ENCODE measurements at places on chromosomes 4 and X.

DNA sequence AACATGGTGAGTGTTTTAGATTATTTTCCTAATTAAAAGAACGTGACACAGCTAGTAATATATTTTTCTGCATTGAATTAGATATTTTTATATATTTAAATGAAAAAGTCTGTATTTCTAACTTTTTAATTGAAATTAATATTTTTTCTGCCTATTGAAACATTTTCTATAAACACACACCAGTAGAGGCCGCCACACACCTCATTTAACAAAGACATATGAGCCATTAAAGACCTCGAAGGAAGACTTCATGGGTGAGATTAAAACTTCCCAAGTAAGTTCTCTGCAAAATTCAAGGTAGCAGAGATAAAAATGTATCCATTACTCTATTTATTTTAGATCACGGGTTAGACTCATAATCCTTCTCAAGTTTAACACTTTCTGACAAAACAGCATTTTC, 8.3 kb downstream of the SLITRK2 start:
- H3K27me3 ChIP-seq: peaks cover 5% of the 10 kb centered on the region
- H3K27ac ChIP-seq: no peak overlapping the region
- peak; percentile 15 for DNase-seq

GRCh38 chr4:73847526-73848182, 5.4 kb upstream of the PF4V1 start:
- DNase-seq: no peak
- H3K4me3 ChIP-seq: peak overlapping the region; percentile 30
- no peaks in the 10 kb centered on the region for H3K36me3 ChIP-seq
- no peaks in the 10 kb centered on the region for H3K27me3 ChIP-seq
- no peaks in the 10 kb centered on the region for H3K4me1 ChIP-seq
- no peak overlapping the region for H3K27ac ChIP-seq

- H3K4me3 ChIP-seq: no peak overlapping the region
- peak; percentile 18 for DNase-seq
- no peak overlapping the region for H3K27ac ChIP-seq
- no peaks in the 10 kb centered on the region for H3K36me3 ChIP-seq
- no peaks in the 10 kb centered on the region for H3K27me3 ChIP-seq
- H3K4me1 ChIP-seq: no peaks in the 10 kb centered on the region
Observed at GRCh38 chrX:24494647-24495075, 29.6 kb downstream of the PDK3 start.

- no peaks in the 10 kb centered on the region for H3K36me3 ChIP-seq
- no peak overlapping the region for H3K4me3 ChIP-seq
- H3K27ac ChIP-seq: no peak overlapping the region
Observed at GRCh38 chr4:87716371-87717265, 66.5 kb downstream of the DMP1 start.

DNA sequence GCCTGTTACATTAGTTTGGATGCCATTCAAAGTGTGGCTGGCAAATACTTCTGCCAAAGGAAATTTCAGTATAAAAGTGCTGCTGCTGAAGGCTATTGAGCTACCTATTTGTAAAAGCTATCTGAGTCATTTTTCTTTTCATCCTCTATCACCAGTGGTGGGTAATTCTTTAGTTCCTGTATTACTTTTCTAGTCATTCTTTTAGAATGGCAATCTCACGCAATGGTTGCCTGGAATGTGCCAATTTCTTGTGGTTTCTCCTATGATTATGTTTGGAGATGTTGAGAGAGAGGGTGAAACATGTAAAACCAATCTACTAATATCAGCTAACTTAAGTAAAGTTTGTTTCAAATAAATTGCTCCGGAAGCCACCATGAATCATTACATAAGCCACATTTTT, 685.0 kb downstream of the RAPGEF2 start:
- no peaks in the 10 kb centered on the region for H3K36me3 ChIP-seq
- no peak overlapping the region for H3K4me3 ChIP-seq
- H3K4me1 ChIP-seq: no peaks in the 10 kb centered on the region

- no peak for DNase-seq
- no peaks in the 10 kb centered on the region for H3K27me3 ChIP-seq
- no peak overlapping the region for H3K4me3 ChIP-seq
- peaks cover 11% of the 10 kb centered on the region for H3K4me1 ChIP-seq
- no peak overlapping the region for H3K27ac ChIP-seq
Observed at GRCh38 chrX:69076088-69076487, 89.2 kb downstream of the PJA1 start.

DNA sequence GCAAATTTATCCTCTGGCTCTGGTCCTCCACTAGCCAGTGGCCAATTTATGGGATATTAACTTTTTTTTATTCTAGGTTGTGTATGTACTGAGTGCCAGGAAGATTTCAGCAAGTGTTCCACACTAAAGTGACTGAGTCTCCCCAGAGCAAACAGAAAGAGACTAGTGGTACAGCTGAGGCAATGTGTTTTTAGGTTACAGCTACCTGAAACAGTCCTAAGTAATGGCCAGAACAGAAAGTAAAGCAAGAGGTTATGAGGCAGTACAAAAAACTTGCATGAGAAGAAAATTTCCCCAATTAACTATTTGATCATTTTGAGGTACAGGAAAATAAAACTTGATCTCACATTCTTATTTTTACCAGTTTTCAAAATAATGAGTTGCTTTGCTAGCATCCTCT, 31.2 kb downstream of the PRDM8 start:
- no peak for DNase-seq
- H3K27ac ChIP-seq: no peak overlapping the region
- H3K4me1 ChIP-seq: no peaks in the 10 kb centered on the region
- H3K36me3 ChIP-seq: no peaks in the 10 kb centered on the region

DNA sequence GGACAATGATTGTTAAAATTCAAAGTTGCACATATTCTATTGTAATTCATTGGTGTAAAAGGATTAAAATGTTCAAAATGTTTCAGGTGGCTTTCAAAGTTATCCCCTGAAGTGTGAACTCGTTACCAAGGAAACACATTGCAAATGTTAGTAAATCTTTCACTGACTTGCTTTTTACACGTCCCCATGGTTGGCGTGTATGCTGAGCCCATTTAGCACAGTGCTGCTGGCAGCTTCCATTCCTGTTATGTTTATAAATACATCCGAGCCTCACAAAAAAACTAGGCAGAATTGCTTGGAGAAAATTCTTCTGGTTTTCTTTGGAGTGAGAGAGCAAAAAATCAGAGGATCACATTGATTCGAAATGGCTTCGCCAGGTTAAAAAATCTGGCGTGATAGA, 105.9 kb upstream of the HPGD start:
- DNase-seq: no peak
- no peak overlapping the region for H3K4me3 ChIP-seq
- H3K36me3 ChIP-seq: no peaks in the 10 kb centered on the region

DNA sequence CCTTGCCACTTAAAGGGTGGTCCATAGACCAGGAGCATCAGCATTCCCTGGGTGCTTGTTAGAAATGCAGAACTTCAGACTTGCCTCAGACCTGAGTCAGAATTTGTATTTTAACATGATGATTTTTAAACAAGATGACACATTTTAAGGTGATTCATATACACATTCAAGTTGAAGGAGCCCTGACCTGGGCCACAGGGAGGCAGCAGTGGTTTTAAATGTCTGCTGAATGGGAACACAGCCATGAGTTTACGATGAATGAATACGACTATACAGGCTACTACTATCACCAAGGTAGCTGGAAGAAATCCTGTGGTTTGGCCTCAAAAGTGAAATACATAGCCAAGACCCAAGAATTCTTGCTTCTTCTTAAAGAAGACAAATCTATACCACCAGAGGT, 2.9 kb downstream of the HDAC8 start:
- DNase-seq: no peak
- H3K27ac ChIP-seq: no peak overlapping the region
- peaks cover 6% of the 10 kb centered on the region for H3K36me3 ChIP-seq
- H3K27me3 ChIP-seq: no peaks in the 10 kb centered on the region
- H3K4me3 ChIP-seq: no peak overlapping the region

- H3K4me1 ChIP-seq: no peaks in the 10 kb centered on the region
- no peak overlapping the region for H3K4me3 ChIP-seq
- no peak overlapping the region for H3K27ac ChIP-seq
- H3K27me3 ChIP-seq: no peaks in the 10 kb centered on the region
- H3K36me3 ChIP-seq: no peaks in the 10 kb centered on the region
Observed at GRCh38 chr4:126603825-126604224, 1028.9 kb upstream of the INTU start.

- no peaks in the 10 kb centered on the region for H3K36me3 ChIP-seq
- no peaks in the 10 kb centered on the region for H3K4me1 ChIP-seq
- no peak for DNase-seq
- no peaks in the 10 kb centered on the region for H3K27me3 ChIP-seq
Observed at GRCh38 chr4:39050590-39050989, 11.4 kb upstream of the KLHL5 start.

DNA sequence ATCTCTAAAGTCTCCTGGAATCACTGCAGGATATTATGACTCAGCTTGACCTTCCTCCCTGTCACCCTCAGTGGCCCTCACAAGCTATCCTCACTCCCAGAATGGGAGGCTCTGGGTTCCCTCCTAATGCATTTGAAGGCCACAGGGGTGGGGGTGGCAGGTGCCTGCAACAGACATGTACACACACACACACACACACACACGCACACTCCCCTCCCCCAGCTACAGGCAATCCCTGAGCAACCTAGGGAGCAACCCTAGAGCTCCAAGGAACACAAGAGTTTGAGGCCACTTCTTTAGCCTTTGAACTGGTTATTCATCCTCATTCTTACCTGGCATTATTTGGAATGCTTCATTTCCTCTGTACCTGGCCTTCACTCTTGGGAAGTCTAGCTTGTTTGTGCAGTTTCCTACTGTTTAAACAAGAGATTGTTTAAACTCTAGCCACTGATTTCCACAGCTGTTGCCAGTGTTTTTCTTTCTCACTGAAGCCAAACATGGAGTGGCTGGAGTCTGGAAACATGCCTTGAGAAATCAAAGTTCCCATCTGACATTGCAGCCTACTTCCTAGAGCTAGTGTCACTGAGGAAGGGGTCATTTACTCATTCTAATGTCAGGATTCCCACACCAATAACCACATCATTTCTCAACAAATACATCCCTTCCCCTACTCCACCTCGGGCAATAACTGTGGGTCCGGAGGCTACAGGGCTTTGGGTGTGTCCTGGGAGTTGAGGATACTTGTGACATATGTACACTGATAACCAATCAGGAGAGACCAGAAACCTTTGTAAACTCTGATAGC, 37.7 kb downstream of the MAOA start:
- peaks cover 3% of the 10 kb centered on the region for H3K4me1 ChIP-seq
- peak; percentile 78 for DNase-seq
- no peaks in the 10 kb centered on the region for H3K27me3 ChIP-seq
- no peak overlapping the region for H3K4me3 ChIP-seq
- no peak overlapping the region for H3K27ac ChIP-seq

DNA sequence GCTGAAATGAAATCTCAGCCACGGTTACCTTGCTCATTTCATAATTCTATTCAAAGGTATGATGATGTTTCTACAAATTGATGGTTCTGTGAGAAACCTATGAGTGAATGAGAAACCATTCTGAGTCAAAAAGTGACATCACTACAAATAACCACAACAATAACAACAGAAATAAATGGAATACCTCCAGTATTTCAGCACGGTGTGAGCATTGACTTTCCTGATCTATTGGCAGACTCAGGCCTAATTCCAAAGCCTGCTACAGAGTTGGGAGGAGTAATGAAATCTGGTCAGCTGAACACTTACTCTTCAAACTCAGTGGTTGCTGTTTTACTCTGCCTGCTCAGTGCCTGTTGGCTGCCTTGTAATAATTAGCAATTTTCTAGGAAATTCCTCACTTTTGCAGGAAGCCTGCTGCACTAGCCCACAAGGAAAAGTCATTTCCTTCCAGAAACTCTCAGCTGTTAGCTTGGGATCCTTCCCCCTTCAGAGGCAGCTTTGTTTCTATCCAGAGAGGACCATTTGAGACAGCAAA, 18.8 kb upstream of the SYNPO2 start:
- H3K4me1 ChIP-seq: no peaks in the 10 kb centered on the region
- H3K27me3 ChIP-seq: no peaks in the 10 kb centered on the region
- no peak for DNase-seq
- H3K4me3 ChIP-seq: no peak overlapping the region
- H3K27ac ChIP-seq: no peak overlapping the region

DNA sequence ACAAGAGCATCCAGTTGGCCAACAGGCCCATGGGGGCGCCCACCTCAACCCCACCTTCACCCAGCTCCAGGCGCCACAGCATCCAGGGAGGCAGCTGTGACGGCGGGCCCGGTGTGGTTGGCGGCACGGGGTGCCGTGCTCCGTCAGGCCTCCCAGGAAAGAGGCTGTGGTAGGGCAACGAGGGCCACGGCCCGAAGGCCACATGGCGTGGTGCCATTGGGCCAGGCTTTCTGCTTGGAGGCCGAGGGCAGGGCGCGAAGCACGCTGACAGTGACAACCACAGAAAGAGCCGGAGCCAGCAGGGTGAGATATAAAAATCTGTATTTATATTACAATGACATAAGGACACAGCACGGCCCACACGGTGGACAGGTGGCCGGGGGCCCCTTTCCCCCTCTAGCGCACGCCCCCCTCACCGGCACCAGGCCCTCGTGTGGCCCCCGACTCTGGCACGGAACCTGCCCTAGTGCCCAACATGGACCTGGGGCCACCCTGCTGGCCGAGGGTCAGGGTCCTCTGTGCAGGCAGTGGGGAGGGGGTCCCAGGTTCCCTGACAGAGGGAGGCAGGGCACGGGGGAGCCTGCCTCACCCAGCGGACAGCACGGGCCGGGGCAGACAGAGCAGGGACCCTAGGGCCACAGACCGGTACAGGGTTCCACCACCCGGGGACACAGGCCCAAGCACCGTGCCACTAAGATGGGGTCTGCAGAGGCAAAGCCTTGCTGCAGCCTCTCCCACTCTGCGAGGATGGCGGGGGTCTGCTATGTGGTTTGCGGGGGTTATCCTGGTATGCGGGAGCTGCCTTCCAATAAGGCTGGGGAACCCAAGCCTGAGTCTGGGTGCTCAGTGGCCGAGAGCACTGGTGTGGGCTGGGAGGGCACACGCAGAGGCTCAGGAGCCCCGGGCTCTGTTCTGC, 5.5 kb upstream of the HAUS3 start:
- no peak overlapping the region for H3K27ac ChIP-seq
- no peaks in the 10 kb centered on the region for H3K27me3 ChIP-seq
- no peak overlapping the region for H3K4me3 ChIP-seq
- H3K36me3 ChIP-seq: peaks cover 41% of the 10 kb centered on the region
- H3K4me1 ChIP-seq: no peaks in the 10 kb centered on the region

GRCh38 chrX:41031256-41031967, 53.8 kb upstream of the USP9X start:
- no peak overlapping the region for H3K27ac ChIP-seq
- no peaks in the 10 kb centered on the region for H3K27me3 ChIP-seq
- no peak overlapping the region for H3K4me3 ChIP-seq
- H3K36me3 ChIP-seq: no peaks in the 10 kb centered on the region
- no peaks in the 10 kb centered on the region for H3K4me1 ChIP-seq
- DNase-seq: peak; percentile 77

DNA sequence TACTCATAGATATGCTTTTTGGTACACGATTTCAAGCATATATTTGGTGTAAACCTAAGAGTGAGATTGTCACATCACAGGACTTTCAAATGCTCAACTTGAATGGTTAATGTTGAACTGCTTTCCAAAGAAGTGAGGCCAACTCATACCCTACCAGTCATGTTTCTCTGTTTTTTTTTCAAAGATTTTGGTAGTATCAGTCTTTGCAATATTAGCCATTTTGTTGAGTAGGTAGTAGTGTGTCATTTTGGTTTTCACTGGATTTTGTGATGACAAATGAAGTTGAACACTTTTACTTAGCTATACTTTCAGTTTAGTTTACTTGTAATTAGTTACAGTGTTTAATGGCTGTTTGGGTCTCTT, 12.5 kb upstream of the HS3ST1 start:
- DNase-seq: no peak
- H3K27ac ChIP-seq: no peak overlapping the region
- H3K36me3 ChIP-seq: no peaks in the 10 kb centered on the region
- H3K4me3 ChIP-seq: no peak overlapping the region
- H3K4me1 ChIP-seq: no peaks in the 10 kb centered on the region
- H3K27me3 ChIP-seq: no peaks in the 10 kb centered on the region

GRCh38 chr4:95985051-95985450, 145.2 kb downstream of the PDHA2 start:
- no peak for DNase-seq
- H3K27me3 ChIP-seq: no peaks in the 10 kb centered on the region
- H3K4me1 ChIP-seq: peaks cover 2% of the 10 kb centered on the region
- H3K36me3 ChIP-seq: no peaks in the 10 kb centered on the region
- no peak overlapping the region for H3K27ac ChIP-seq

All from trophoblast cell (in vitro differentiated cells and primary cell).